NCI-H748 treated with DMSO at 0.1 percent for 48 hours (cell line): ENCODE measurements at places on chromosomes 5 and 9.
A peak's percentile ranks its signal among the peaks of the same experiment; 100 is the strongest.

- DNase-seq: no peak
These were observed 116.9 kb downstream of the DENND1A start for GRCh38 chr9:123812984-123813383.

DNA sequence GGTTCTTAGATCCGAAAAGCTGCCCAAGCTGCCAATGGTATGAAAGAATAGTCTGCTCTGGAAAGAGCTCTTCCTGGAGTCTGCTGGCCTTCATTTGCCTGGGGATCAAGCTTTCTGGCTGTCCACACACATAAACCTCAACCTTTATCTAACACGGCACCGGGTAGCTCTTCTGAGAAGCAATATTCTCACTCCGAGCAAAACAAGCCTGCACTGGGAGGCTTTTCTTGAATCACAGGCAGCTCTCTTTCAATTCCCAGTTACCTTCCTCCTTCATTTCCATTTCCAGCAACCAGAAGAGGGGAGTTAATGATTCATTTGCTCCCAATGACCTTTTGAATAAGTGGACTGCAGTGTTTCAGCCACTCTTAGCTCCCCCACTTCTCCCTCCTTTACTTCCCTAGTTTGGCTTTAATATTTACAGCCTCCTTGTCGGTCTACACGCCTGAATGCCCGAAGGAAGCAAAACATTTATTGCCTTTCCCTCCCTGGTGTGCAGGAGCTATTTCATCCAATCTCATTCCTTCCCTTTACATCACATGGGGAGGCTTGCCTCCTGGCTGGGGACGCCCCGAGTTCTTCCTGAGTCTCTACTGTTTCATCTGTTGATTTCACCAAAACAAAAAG lies 187.1 kb downstream of the ARHGEF28 start:
- no peak for DNase-seq

DNA sequence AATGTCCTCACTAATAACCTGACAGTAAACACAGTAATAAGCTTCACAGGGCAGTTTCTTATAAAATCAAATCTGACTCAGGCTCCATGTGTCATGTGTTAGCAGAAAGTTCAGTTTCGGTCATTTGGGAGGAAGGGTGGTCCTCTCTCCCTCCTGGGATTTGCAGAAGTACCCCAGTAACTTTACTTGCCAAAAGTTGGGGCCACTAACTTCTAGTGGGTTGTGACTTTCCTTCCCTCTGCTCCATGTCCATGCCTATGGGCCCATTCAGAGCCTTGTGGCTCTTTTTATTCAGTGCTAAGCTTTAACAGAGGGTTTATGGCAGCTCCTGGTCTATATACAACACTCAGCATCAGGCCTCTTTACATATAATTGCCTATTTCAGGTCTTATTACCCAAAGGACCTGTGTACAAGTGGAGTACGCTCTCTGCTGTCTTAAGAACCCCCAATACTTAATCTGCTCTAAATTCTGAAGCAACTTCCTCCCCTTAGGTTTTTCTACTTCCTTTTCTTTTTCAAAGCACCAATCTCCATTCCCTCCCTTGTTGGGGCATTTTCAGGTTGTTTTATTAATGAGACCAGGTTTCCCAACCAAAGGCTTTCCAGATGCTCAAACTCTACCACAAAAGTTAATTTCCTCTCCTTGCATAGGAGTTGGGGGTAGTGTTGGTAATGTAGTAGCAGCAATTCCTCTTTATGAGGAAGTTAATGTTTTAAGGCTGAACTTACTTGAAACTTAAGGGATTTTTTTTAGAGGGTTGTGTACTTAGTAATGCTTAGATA lies 107.7 kb downstream of the CCDC192 start:
- no peak for DNase-seq

- no peak for DNase-seq
These were observed 82.3 kb downstream of the DAPK1 start for GRCh38 chr9:87579781-87580541.

DNA sequence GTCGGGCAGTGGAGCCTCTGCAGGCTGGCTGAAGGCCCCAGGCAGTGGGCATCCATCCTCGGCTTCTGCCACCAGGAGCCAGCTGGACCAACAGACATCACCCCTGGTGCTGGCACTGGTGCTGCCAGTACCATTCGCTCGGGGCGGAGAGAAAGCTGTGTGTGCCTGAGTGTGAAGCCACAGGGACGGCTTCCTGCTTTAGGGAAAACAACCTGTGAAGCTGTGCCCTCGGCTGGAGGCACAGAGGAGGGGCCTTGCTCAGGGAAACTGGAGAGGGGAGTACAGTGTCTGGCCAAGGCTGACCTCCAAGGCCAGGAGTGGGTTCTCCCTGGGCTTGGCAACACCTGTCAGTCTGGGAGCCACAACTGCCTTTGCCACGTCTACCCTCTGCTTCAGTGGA lies 38.3 kb downstream of the NEK6 start:
- DNase-seq: no peak

DNA sequence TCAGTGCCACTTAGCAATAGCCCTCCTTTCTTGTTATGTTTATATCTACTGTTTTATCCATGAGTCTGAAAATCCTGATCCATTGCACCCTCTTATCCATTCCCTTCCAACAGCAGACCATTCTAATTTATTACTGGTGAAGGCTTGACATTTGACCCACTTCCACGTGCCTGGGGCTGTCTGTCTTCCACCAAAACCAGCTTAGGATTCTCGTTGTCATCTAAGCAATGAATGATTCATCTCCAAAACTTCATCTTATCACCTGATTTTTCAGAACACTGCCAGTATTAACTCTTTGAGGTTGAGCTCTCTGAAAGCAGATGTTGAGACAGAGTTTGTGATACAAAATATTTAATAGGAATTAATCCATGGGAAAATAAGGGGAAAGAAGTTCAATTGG lies 277.8 kb upstream of the FBXL7 start:
- DNase-seq: no peak

DNA sequence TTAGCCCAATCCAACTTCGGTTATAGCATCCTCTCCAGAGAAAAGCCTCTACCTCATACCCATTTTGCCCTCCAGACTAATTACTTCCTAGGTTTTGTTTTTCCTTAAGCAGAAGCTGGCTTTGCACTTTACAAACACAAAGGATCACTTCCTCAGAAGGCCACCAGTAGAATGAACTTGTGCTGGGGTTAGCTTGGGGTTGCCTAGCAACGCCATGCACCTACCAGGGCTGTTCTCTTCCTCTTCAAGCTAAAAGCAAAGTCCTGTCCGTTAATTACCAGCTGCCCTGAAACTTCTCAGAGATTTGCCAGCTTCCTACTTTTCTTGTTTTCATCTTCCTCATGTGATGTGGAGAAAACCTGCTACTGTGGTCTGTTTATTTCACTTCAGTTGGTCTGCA lies 132.0 kb upstream of the WWC1 start:
- peak; percentile 92 for DNase-seq

GRCh38 chr9:91207729-91208418 lies 153.8 kb downstream of the AUH start:
- no peak for DNase-seq

- no peak for DNase-seq
These were observed 46.1 kb downstream of the STK10 start for GRCh38 chr5:172141949-172142319.

DNA sequence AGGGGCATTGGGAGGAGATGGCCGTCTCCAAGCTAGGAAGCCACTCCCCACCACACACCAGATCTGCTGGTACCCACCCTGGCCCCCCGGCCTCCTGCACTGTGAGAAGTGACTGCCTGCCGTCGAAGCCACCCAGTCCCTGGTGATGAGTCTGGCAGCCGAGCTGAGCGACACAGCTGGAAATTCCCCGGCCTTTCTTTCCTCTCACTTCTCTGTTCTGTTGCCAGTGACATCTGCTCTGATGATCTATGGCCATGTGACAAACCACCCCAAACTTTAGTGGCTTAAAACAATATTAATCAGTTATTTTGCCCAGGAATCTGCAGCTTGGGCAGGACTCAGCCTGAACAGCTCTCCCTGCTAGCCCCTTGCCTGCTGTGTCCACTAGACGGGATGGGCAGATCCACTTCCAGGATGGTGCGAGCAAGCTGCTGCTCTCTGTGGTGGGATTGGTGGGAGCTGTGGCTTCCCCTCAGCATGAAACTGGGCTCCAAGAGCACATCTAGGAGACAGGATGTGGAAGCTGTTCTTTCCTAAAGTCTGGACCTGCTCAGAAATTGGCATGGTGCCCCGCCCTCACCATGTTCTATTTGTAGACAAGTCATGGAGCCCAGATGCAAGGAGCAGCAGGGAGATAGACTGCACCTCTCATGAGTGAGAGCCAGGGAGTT lies 211.2 kb downstream of the GADD45G start:
- no peak for DNase-seq

DNA sequence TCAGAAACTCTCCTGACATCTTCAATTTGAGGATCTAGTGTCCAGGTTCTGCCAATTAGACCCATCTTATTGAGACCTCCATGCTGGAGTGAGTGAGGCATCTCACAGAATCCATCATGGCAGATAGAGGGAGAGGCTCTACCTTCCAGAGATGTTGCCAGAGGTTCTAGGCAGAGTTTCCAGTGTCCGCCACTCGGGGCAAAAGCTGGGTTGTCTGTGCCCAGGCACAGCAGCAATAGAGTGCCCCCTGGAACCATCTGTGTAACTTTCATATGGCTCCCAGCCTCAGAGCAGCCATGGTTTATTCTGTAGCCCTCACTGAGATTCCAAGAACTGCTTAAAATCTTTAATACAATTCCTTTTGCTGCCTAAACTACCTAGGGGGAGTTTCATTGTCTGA lies 16.6 kb upstream of the CCDC112 start:
- no peak for DNase-seq

- no peak for DNase-seq
These were observed 110.2 kb upstream of the COL5A1 start for GRCh38 chr9:134531220-134531970.

- no peak for DNase-seq
These were observed 160.0 kb upstream of the GNA14 start for GRCh38 chr9:77807846-77808750.

DNA sequence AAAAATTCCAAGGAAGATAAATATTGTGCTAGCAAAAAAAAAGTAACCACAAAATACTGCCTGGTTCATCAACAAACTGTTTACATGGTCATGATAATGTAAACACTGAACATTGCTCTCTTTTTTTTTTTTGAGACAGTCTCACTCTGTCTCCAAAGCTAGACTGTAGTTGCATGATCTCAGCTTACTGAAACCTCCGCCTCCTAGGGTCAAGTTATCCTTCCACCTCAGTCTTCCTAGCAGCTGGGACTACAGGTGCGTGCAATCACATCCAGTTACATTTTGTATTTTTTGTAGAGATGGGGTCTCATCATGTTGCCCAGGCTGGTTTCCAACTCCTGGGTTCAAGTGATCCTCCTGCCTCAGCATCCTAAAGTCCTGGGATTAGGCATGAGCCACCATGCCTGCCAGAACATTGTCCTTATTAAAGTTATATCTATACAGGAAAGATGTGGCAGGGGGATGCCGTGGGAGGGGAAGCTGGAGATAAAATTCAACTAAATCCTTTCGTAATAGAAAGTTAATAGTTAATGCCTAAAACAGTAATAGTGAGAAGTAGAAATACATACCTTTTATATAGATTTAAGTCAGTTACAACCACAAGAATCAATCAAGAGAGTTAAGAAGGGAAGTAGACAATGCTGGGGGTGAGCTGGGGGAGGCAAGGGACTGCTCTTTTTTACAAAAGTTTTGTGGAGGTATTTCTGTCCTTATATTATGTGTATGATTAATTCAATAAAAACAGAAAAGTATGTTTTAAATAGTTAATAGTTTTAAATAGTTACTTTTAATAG lies 52.3 kb downstream of the RGMB start:
- DNase-seq: no peak

- DNase-seq: no peak
These were observed 506.9 kb downstream of the LRRC70 start for GRCh38 chr5:63085561-63085960.

DNA sequence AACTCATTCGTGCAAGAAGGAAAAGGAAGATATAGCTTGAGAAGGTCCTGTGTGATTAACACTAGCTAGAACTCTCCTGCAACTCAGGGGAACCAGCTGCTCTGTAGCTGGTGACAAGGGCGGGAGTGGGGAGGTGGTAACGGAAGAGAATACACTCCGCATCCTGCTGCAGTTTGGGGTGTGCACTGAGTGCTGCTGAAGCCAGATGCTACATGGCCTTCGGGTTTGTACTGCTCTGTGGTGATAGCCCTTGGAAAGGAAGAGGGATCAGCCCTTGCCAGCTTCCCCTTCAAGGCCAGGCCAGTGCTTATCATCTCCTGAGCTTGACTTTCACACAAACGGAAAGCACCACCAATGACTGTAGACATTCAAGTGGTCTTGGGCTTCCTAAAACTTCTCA lies 34.3 kb downstream of the FRMD3 start:
- DNase-seq: no peak

GRCh38 chr5:76178913-76179312 lies 95.7 kb downstream of the SV2C start:
- no peak for DNase-seq

DNA sequence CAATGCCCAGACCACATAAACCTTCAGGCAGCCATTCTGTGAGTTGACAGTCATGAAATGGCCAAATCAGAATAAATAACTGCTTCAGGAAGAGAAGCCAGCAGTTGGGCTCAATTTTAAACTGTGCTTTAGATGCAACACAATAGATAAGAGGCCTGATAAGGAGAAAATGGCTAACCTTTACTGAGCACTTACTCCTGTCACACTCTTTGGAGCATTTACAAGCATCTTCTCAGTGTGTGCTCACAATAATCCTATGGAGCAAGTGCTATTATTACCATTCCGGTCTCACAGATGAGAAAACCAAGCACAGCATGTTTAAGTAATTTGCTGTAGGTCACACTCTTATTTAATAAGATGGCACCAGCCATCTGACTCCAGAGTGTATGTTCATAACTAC lies 11.5 kb upstream of the SH3RF2 start:
- no peak for DNase-seq
